ENCODE measurements at places on chromosomes 3 and 15.
A peak's percentile ranks its signal among the peaks of the same experiment; 100 is the strongest.

- peak; percentile 19 for DNase-seq
These were observed 14.3 kb upstream of the CCNL1 start for GRCh38 chr3:157174290-157174648.

DNA sequence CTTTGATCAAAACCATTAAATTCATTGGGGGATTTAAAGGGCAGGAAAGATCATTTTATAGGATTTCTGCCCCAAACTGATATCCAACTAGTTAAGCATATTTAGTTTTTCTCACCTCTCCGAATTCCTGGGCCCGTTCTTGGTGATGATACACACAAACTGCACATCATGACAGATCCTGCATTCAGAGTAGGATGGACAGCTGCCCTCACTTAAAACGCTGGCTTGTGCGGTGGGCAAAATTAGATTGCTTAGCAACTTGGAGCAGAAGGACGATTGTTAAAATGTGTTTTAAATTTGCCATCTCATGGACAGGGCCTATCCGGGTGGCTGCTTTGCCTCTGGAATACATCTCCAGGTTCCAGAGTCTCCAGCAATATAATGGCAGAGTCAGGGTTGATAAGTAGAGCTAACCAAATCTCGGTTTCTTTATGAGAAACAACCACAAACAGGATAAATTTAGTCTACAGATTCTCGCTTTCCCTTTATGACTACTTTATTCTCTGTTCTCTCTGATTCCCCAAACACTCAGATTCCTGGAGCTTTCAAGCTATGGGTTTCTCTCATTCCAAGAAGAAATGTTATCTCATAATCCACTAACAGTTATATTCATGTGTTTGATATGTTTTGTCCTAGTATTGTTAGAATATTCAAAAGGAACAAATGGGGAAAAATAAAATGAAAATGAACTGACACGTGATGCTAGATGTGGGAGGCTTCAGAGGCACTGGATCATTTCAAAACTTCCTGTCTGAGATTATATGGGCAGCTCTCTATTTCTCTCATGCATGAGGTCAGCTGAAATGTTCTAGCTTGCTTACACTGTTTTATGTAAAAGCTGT, 1014.1 kb upstream of the SEMA6D start:
- no peak for DNase-seq

GRCh38 chr3:122770521-122771202, 23.0 kb downstream of the HSPBAP1 start:
- DNase-seq = no peak

DNA sequence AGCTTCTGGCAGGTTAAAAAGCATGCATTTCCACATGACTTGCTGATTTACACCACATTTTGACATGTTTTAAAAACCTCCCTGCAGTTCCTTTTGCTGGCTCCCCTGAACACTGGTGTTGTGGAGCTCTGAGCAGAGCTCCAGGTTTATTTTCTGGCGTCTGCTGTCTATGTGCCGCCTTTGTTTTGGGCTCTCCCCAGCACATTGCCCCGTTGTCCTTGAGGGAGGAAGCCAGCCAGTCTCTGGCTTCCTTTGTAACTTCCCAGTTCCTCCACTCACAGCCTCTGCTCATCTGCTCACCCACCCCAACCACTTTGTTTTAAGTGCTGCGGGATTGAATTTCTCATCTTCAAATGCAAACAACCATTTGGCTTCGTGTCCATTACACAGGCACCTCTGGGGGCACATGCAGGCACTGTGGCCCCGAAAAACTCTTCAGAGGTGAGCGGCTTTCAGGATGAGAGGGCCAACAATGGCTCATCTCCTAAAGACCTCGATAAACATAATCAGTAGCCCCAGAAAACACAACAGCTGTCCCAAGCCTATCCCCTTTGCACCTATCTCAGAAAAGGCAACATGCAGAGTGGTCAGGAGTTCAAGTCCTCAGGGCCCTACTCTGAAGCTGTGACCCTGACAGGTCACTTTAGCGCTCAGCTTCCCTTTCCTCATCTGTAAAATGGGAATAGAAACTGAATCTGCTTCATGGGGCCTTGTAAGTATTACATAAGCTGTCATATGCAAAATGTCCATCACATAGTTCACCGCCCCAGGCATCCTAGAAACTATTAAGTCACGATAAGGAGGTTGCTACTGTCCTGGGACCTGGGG, 1.3 kb upstream of the MEF2A start:
- no peak for DNase-seq

DNA sequence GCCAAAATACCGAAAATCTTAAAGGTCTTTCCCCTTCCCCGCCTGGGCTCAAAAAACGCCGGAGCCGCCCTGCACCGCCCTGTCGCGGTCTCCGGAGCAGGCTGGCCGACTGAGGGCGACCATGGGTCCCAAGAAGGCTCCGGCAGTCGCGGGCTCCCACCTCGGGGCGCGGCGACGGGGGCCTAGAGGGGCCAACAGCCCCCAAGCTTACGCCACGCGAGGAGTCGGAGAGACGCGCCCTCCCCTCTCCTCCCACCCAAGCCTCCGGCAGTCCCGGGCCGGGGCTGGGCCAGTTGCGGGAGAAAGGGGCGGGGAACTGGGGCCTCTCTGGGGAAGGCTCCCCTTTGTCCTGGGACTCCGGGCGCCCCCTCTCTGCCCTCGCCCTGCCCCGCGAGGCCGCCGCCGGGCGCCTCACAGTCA, 69.2 kb downstream of the GOLGA8B start:
- DNase-seq = no peak

DNA sequence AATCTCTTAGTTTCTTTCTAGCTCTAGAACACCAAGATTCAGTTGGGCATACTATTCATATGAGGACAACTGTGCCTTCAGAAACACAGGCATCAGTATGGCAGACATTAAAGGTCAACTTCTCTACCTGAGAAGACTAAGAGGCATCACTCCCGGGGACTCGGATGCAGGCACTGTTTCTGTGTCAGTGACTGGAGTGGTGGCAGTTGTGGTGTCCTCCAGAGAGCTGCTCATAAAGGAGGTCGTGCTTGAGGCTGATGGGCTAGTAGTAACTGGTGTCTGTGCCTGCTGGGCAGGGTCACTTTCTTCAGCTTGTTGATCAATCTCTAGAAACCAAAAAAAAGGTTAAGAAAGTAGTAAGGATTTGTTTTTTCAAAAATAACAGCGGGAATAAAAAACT, 75.2 kb downstream of the FBXL22 start:
- peak; percentile 9 for DNase-seq

GRCh38 chr15:56804279-56804678, 71.0 kb upstream of the ZNF280D start:
- DNase-seq = no peak

DNA sequence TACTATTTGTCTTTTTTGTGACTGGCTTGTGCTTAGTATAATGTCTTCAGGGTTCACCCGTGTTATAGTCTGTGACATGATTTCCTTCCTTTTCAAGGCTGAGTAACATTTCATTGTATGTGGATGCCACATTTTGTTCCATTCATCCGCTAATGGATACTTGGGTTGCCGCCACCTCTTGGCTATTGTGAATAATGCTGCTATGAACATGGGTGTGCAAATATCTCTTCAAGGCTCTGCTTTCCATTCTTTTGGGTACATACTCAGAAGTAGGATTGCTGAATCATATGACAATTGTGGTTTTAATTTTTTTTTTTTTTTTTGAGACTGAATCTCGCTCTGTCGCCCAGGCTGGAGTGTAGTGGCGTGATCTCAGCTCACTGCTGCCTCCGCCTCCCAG, 15.4 kb downstream of the CRTC3 start:
- DNase-seq = no peak

All from stimulated activated CD4-positive, alpha-beta T cell treated with anti-CD3 and anti-CD28 coated beads, Interleukin-4, amount 100 ng/mL, for 24 hours (primary cell).